ENCODE measurements at places on chromosomes 7 and 10.

- no peak for DNase-seq
These were observed 32.1 kb downstream of the ADCYAP1R1 start for GRCh38 chr7:31084226-31084625.

- no peak for DNase-seq
These were observed 89.4 kb downstream of the TBXAS1 start for GRCh38 chr7:139918480-139918879.

DNA sequence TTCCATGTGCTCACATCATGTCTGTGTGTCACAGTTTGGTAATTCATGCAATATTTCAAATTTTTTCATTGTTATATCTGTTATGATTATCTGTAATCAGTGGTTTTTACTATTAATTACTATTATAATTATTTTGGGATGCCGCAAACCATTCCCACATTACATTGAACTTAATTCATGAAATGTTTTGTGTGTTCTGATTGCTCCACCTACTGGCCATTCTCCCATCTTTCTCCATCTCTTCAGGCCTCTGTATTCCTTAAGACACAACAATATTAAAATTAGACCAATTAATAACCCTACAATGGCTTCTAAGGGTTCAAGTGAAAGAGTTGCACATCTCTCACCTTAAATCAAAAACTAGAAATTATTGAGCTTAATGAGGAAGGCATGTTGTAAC is 398.5 kb downstream of the PCDH15 start:
- no peak for DNase-seq

GRCh38 chr10:74238031-74238431 is 87.0 kb downstream of the ADK start:
- no peak for DNase-seq

GRCh38 chr7:78212476-78213060 is 414.0 kb downstream of the PHTF2 start:
- no peak for DNase-seq

DNA sequence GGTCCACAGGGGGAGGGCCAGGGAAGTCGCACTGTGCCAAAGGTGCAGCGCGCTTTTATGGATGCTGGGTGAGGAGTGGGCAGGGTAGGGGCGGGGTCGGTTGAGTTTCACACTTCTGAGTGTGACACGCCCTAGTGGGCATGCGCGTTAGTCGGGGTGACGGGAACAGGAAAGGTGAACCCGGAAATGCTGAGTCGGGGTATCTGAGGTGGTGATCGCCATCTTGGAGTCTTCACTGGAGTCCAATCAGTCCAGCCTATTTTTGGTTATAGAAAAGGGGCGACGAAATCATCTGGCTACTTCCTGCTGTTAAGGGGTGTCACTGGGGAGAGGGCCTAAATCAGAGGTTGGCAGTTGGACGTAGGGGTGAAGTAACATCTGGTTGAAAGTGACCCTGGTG is 40.8 kb downstream of the ZNF138 start:
- no peak for DNase-seq

DNA sequence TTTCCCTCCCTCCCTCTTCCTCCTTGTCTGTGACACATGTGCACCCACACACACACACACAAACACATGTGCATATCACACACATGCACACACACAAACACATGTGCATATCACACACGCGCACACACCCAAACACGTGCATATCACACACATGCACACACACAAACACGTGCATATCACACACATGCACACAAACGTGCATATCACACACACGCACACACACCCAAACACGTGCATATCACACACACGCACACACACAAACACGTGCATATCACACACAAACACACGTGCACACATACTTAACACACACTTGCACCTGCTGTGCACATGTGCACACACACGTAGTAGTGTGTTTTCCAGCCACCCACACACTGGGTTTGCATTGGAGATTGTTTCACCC is 29.4 kb upstream of the KNDC1 start:
- no peak for DNase-seq

- no peak for DNase-seq
These were observed 76.0 kb downstream of the SPDYE5 start for GRCh38 chr7:75567948-75568595.

GRCh38 chr7:154409703-154410311 is 357.6 kb downstream of the DPP6 start:
- DNase-seq = no peak

GRCh38 chr7:21293771-21294170 is 134.1 kb upstream of the SP4 start:
- DNase-seq = no peak

GRCh38 chr10:101238732-101239105 is 9.5 kb upstream of the LBX1 start:
- peak; percentile 63 for DNase-seq
